Activated naive CD8-positive, alpha-beta T cell treated with anti-CD3 and anti-CD28 coated beads for 36 hours (primary cell): ENCODE measurements at places on chromosomes 5 and 9. TPM values are rescaled to one million over a fixed set of nuclear protein-coding genes. Genes with fewer than 3 reads are reported as not detected.
A peak's percentile ranks its signal among the peaks of the same experiment; 100 is the strongest.

GRCh38 chr9:108654566-108654965, 201.2 kb downstream of the ACTL7B start:
- no peaks in the 10 kb centered on the region for H3K4me1 ChIP-seq
- H3K36me3 ChIP-seq: no peaks in the 10 kb centered on the region
- H3K4me3 ChIP-seq: no peak overlapping the region
- H3K27me3 ChIP-seq: peaks cover 3% of the 10 kb centered on the region

DNA sequence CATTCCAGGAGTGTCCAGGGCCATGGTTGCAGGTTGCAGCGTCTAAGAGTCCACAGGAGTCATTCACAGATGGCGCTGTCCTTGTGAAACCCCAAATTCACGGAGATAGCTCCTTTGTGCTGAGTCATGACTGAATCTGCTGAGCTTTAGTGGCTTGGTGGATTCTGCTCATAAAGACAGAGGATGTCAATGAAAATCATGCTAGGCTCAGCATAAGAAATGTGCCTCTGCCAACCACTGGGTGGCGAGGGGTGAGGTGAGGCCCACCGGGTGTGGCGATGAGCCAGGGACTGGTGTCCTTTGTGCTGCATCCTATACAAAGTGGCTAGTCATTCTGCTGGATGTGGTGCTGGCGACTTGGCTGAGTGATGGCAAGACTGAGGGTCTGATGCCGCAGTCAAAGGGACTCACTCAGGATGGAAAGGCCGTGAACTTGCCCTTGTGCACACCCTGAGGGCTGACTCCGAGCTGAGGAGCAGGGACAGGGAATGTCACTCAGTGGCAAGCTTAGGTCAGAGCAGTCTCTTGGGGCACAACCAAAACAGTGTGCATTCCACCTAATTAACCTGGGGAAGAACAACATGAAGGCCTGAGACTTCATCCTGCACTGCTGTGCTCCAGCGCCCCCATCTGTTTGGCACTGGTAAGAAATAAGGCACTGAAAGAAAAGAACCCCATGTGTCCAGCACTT, 71.5 kb downstream of the DAP start:
- no peak overlapping the region for H3K27ac ChIP-seq
- DNase-seq: peak; percentile 22
- H3K27me3 ChIP-seq: no peaks in the 10 kb centered on the region
- H3K36me3 ChIP-seq: peaks cover 16% of the 10 kb centered on the region
- no peak overlapping the region for H3K4me3 ChIP-seq

DNA sequence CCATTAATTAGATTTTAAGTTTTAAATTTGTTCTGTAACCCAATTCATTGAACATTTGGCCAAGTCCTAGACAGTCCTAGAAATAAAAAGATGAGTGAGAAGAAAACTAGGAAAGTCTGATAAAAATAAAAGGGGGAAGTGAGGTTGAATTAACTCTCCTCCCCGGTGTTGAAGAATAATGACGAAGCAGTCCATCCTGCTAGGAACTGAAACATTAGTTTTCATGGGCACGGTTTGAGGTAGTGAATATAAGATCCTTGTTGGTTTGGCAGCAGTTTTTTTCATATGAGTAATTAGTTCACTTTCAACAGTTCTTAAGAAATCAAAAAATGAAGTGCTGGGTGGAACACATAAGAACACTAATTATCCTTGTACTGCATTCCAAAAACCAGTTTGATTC, 103.1 kb downstream of the MTREX start:
- H3K4me1 ChIP-seq: peaks cover 10% of the 10 kb centered on the region
- no peak overlapping the region for H3K27ac ChIP-seq
- peaks cover 22% of the 10 kb centered on the region for H3K36me3 ChIP-seq
- H3K27me3 ChIP-seq: no peaks in the 10 kb centered on the region

DNA sequence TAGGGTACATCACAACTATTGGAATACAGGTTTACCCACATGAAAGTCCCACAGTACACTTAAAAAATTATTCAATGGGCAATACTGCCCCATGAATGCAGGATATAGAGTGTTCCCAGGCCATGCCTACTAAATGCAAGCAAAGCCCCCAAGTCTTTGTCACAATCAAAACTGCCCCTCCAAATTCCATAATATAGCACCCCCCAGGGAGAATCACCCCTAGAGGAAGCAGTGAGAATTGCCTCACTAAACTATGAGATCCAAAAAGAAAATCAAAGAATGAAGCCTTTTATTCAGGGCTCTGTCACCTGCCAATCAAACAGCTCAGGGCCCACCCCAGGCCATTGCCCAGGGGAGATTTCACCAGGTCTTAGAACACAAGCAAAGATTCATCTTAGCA, 90.8 kb downstream of the ATPSCKMT start:
- H3K4me3 ChIP-seq: no peak overlapping the region
- DNase-seq: no peak
- no peaks in the 10 kb centered on the region for H3K36me3 ChIP-seq
- H3K27ac ChIP-seq: no peak overlapping the region
- peaks cover 9% of the 10 kb centered on the region for H3K27me3 ChIP-seq

DNA sequence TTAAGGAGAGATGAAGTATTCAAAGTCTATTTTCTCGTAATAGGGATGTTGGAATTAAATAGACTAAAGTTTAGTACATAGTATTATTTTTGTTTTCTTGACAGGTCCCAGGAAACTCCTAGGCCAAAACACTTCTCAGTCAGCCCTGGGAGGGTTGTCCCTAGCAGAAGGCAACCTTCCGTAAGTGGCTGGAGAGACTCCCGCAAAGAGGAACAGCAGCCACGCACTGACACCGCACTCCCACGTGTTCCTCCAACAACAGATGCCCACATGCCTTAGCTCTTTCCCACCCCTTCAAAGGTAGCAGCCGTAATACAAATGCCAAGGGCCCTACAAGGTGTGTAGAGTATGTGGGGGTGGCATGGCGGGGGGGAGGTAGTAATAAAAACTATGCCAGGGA, 28.4 kb downstream of the PCDHGC5 start:
- no peak for DNase-seq
- no peaks in the 10 kb centered on the region for H3K27me3 ChIP-seq
- H3K27ac ChIP-seq: no peak overlapping the region
- peaks cover 51% of the 10 kb centered on the region for H3K4me1 ChIP-seq
- H3K4me3 ChIP-seq: no peak overlapping the region

- no peak overlapping the region for H3K27ac ChIP-seq
- H3K27me3 ChIP-seq: no peaks in the 10 kb centered on the region
- no peak overlapping the region for H3K4me3 ChIP-seq
- H3K4me1 ChIP-seq: peaks cover 23% of the 10 kb centered on the region
These were observed 1.8 kb downstream of the HACD4 start for GRCh38 chr9:21029661-21030060.

- H3K36me3 ChIP-seq: no peaks in the 10 kb centered on the region
- H3K4me1 ChIP-seq: no peaks in the 10 kb centered on the region
- no peak for DNase-seq
- H3K27me3 ChIP-seq: peaks cover 4% of the 10 kb centered on the region
These were observed 290.9 kb upstream of the RGMB start for GRCh38 chr5:98482321-98483300.

GRCh38 chr9:110590816-110591215, 11.3 kb upstream of the SVEP1 start:
- H3K4me3 ChIP-seq: no peak overlapping the region
- no peak for DNase-seq
- no peaks in the 10 kb centered on the region for H3K4me1 ChIP-seq

- peaks cover 3% of the 10 kb centered on the region for H3K27me3 ChIP-seq
- H3K27ac ChIP-seq: no peak overlapping the region
- H3K4me3 ChIP-seq: no peak overlapping the region
- H3K36me3 ChIP-seq: peaks cover 3% of the 10 kb centered on the region
- peaks cover 12% of the 10 kb centered on the region for H3K4me1 ChIP-seq
- DNase-seq: no peak
These were observed 89.8 kb upstream of the ELL2 start for GRCh38 chr5:96051401-96051830.

- no peaks in the 10 kb centered on the region for H3K36me3 ChIP-seq
- H3K27ac ChIP-seq: no peak overlapping the region
- no peak overlapping the region for H3K4me3 ChIP-seq
- H3K4me1 ChIP-seq: no peaks in the 10 kb centered on the region
These were observed 329.2 kb upstream of the CCNH start for GRCh38 chr5:87741881-87742280.

GRCh38 chr5:146365618-146366017, 27.0 kb downstream of the POU4F3 start:
- H3K27ac ChIP-seq: no peak overlapping the region
- H3K4me1 ChIP-seq: no peaks in the 10 kb centered on the region
- H3K4me3 ChIP-seq: no peak overlapping the region
- H3K27me3 ChIP-seq: peaks cover 27% of the 10 kb centered on the region
- DNase-seq: no peak

DNA sequence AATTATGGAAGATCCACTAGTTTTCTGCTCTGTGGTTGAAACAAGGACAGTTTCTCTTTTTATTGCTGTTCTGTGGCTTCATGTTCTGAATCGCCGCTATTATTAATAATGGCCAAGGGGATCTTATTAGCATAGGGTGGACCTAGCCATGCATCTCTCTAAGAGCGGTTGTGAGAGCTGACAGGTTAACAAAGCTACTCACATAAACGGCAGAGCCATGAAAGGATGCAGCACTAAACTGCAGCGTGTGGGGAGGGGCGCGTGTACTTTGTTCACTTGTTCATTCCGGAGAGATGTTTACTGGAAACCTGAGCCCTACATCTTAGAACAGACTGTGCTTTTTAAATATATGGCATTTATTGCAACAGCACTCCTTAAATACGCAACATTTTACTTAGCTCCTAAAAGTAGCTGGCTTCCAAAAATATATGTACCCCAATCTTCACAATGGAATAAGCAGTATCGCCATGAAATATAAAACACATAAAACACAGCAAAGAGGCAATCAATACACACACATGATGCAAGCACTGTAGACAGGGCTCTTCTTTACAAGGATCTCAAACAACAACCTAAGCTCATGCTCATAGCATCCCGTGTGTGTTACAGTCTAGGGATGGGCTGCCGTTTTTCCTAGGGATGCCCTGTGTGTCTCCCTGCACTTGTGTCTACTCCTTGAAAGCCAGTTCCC, 424.6 kb downstream of the MED10 start:
- H3K27ac ChIP-seq: no peak overlapping the region
- DNase-seq: no peak
- H3K27me3 ChIP-seq: peaks cover 18% of the 10 kb centered on the region
- H3K36me3 ChIP-seq: no peaks in the 10 kb centered on the region

- peaks cover 14% of the 10 kb centered on the region for H3K4me1 ChIP-seq
- H3K4me3 ChIP-seq: no peak overlapping the region
- peaks cover 2% of the 10 kb centered on the region for H3K27me3 ChIP-seq
- DNase-seq: no peak
These were observed 19.6 kb downstream of the RGS3 start for GRCh38 chr9:113482991-113483675.

Gene ARSI
- total RNA-seq: not detected

Gene CNOT6
- total RNA-seq: 37.5 TPM

Gene ZDHHC21
- total RNA-seq: 4.1 TPM

Gene WNT8A
- not detected for total RNA-seq

Gene SLC34A1
- not detected for total RNA-seq

Gene LCN15
- not detected for total RNA-seq

Gene CSF2
- total RNA-seq: 107 TPM

Gene CNTFR
- not detected for total RNA-seq

Gene PCDHB8
- total RNA-seq: not detected

Gene NTNG2
- total RNA-seq: 1.6 TPM
